ENCODE measurements at places on chromosomes 2 and 18.

- no peak for DNase-seq
These were observed 71.4 kb upstream of the TANK start for GRCh38 chr2:161088658-161089350.

DNA sequence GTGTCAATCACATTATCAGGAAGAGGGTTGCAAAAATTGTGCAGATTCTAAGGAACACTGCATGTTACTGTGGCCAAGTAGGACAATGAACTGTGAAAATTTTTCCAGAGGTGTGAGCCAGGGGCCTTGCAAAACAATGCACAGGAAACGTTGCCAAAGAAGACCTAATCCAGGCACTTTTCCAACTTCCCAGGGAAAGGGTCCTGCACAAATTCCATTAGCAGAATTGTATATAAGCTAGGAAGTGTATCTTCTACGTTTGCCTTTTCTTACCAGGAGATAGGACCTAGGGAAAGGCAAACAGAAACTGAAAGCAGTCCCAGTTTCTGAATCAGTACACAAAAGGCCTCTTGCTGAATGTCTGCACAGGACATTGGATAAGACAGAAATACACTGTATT lies 1888.3 kb upstream of the CELF4 start:
- DNase-seq, result peak; percentile 49

DNA sequence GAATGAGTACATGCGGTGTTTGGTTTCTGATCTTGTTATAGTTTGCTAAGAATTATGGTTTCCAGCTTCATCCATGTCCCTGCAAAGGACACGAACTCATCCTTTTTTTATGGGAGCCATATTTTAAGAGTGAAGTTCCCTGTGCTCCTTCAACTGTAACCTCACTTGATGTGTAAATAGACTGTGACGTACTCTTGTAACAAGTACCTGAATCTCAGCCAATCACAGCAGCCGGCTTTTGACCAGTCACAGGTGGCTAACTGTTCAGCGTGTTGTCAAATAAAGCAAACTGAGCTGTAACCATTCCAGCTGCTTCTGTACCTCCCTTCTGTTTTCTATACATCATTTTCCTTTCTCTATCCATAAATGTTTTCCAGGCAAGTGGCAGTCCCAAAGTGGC lies 774.3 kb upstream of the HS6ST1 start:
- DNase-seq, result no peak

DNA sequence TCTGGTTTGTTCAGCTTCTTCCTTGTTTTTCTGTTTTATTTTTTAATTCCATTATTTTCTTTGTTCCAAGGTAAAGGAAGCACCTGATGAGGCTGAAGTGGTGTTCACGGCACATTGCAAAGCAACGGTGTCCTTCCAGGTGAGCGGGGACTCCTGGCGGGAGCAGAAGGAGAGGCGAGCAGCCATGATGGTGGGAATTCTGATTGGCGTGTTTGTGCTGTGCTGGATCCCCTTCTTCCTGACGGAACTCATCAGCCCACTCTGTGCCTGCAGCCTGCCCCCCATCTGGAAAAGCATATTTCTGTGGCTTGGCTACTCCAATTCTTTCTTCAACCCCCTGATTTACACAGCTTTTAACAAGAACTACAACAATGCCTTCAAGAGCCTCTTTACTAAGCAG lies 88.4 kb downstream of the DDX18 start:
- no peak for DNase-seq

- no peak for DNase-seq
These were observed 6.7 kb upstream of the NEURL3 start for GRCh38 chr2:96511851-96512250.

GRCh38 chr2:233084488-233084887 lies 24.3 kb downstream of the INPP5D start:
- DNase-seq, result peak; percentile 91

GRCh38 chr2:82837588-82838304 lies 1621.3 kb downstream of the SUCLG1 start:
- DNase-seq, result peak; percentile 77

GRCh38 chr2:115480741-115481140 lies 1038.3 kb downstream of the DPP10 start:
- DNase-seq, result no peak

DNA sequence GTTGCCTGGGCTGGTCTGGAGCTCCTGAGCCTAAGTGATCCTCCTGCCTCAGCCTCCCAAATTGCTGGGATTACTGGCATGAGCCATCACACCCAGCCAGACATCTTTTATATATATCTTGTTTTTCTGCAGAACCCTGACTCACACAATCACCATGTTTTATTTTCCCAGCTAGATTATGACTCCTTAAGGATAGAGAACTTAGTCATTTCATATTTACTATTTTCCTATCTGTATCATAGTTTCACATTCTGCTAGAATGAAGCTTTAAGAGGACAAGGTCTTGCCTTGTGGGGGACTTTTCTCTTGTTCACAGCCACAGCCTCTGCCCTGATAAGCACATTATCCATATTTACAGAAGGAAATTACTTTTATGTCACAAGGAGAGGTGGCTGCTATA lies 73.9 kb downstream of the LBH start:
- DNase-seq, result peak; percentile 46

DNA sequence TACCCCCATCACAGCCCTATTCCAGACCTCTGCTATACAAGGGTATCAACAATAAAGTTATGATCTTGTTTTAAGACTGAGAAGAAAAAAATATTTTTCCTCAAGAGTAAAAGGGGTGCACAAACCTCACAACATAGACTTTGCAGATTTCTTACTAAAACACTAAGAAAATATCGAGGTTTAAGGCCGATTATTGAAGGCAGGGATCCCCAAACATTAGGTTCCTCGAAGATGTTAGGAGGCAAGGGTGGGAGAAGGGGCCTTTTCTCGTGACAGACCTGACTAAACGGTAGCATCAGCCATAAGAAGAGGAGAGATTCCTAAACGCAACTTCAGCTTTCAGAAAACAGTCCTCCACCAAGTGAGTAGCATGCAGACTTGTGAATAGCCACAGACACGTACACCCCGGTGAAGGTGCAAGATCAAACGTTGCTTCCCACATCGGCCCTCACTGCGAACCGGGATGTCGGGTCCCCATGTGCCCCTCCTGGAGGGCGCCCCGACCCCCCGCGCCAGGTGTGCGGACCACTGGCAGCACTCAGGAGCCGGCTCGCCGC lies 678 bp downstream of the PIAS2 start:
- peak; percentile 64 for DNase-seq

- DNase-seq, result peak; percentile 74
These were observed 105.9 kb downstream of the LBH start for GRCh38 chr2:30336978-30337841.

- DNase-seq, result no peak
These were observed 10.9 kb downstream of the NTSR2 start for GRCh38 chr2:11659115-11659475.

GRCh38 chr2:43984533-43984932 lies 11.3 kb downstream of the LRPPRC start:
- peak; percentile 40 for DNase-seq

DNA sequence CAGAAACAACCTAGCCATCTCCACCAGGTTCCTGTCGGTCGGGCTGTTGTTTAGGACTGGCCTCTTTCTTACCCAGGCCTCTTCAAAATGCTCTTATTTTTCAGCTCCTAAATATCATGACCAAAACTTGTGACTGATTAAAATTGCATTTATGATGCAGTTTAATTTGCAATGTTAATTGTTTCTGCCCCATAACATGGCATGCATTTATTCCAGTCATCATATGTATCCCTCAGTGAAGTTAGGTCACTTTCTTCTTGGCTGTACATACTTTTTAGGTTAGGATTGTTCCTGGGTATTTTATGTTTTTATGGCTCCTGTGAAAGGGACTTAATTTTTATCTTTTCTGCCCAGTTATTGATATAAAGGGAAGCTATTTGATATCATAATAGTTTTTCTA lies 50.6 kb downstream of the CHRNA1 start:
- DNase-seq, result no peak

DNA sequence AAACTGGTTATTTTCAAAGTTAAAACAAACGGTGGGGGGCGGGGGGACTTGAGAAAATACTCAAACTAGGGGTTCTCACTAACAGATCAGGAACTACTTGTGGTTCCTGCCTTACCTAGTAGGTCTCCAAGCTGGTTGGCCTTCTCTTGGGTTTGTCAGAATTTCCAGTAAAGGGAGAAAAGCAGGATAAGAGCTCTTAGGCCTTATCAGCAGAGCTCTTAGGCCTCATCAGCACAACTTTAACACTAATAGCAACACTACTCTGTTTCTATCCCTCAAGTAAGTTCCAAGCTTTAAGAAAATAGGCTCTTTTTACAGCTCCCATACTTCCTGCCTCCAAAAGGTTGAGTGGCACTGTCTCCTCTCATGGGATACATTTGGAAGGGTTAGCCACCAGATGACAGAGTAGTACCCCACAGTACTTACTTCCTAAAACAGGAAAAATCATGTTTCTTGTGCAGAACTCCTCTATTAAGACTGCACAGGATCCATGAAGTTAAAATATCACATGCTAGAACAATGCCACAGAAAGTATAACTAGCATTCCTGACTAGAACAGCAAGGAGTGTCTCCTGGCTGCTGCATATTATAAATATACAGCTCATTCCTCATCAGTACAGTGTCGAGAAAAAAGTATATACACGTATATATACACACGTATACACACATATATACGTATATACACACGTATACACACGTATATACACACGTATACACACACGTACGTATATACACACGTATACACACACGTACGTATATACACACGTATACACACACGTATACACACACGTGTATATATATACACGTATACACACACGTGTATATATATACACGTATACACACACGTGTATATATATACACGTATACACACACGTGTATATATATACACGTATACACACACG lies 6.1 kb downstream of the FBXO11 start:
- DNase-seq, result peak; percentile 38

DNA sequence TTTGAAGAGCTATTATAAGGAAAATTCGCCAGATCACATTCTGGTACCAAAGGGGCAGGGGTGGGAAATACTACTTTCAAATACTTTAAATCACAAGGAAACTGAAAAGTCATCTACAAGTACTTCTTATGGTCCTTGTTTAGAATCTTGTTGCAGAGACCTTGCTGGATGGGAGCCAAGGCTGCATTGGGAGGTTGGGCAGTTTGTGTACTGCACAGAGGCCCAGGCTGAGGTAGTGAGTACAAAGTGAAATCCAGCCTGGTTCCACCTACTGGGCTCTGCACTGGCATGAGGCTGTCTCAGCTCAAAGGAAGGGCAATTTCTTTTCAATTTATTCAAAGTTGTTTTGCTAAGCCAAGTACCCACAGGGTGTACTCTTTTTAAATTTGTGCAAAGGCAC lies 140.3 kb upstream of the DLX2 start:
- DNase-seq, result no peak

DNA sequence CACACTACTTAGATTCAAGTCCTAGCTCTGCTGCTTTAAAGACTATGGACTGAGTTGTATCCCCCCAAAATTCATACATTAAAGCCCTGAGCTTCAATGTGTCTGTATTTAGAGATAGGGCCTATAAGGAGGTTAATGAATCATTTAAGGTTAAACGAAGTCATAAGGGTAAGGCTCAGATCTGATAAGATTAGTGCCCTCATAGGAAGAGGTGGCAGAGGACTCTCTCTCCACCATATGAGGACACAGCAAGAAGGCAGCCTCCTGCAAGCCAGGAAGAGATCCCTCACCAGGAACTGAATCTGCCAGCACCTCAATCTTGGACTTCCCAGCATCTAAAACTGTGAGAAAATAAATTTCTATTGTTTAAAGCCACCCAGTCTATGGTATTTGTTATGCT lies 3.1 kb upstream of the CYTIP start:
- peak; percentile 56 for DNase-seq

DNA sequence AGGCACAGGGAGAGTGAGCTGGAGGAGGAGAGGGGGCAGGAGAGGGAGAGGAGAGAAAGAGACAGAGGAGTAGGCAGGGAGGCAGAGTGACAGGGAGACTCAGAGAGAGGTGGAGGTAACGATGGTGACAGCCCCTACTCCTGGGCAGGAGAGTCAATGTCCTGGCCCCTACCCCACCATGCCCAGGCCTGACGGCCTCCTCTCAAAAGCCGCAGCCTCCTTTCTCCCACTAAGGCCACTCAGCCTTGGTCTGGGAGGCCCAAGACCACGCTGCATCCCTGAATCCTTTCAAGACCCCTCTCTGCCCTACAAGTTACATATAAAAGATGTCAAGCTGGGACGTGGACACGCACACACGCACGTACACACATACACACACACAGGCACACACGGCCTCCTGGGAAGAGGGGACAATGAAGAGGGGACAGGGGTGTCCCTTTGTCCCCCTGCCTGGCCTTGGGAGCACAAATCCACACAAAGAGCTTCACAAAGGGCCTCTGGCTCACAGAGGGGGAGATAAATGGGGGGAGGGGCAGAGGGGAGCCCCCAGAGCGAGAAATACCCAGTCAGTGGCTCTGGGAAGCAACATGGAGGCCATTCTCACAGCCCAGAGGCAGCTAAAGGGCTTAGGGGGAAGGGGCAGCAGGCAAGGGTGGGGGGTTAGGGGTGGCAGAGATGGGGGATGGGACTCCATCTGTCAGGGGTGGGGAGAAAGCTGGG lies 19.5 kb upstream of the TNS1 start:
- no peak for DNase-seq

GRCh38 chr18:42174909-42175308 lies 219.9 kb downstream of the PIK3C3 start:
- peak; percentile 15 for DNase-seq

DNA sequence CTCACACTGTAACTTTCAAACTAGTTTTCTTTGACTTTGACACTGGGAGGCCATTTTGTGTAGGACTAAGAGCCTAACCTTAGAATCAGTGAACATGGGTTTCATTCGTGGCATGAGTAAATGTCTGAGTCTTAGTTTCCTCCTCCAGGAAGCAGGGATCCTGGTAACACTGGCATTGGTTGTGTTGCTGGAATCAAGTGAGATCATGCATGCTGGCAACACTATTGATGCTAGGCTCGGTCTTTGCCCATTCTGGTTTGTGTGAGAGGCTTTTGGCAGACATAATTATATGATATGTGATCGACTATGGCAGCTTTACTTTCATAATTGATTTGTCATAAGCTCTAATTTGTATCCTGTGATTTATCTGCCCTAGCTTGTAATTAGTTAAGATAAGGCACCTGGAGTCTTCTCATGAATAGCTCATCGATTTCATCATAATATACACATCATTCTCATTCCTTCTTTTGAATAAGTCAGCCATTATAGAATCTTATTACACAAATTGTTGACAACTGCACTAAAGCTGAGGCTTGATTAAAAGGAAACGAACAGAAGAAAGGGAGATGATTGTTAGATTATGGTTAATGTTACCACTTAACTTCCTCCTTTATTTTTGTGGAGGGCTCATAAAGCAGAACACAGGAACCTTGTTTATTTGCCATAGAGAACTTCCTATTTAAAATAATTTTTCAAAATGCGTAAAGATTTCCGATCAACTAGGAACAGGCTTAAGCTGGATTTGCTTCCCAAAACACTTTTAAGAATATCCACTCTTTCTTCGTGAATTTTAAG lies 12.6 kb downstream of the PPP1R1C start:
- peak; percentile 70 for DNase-seq

- peak; percentile 90 for DNase-seq
These were observed 61.4 kb downstream of the BCL2L11 start for GRCh38 chr2:111182121-111182520.

Measured in hematopoietic multipotent progenitor cell treated with erythropoietin and hydrocortisone succinate and interleukin-3 and kit ligand, for 4 days (in vitro differentiated cells).